ENCODE measurements at places on chromosomes 4 and X. TPM values are rescaled to one million over a fixed set of nuclear protein-coding genes. Genes with fewer than 3 reads are reported as not detected.

TMEM175 gene
- 32.2 TPM for polyA plus RNA-seq

DUSP21 gene
- not detected for polyA plus RNA-seq

TAPT1 gene
- polyA plus RNA-seq: 6.6 TPM

SPACA5 gene
- polyA plus RNA-seq: not detected

Data from esophagus (tissue), 2 donors.